Urinary bladder (tissue), 4 donors: ENCODE measurements at places on chromosomes 6 and 20. TPM values are rescaled to one million over a fixed set of nuclear protein-coding genes. Genes with fewer than 3 reads are reported as not detected.
A peak's percentile ranks its signal among the peaks of the same experiment; 100 is the strongest.

DNA sequence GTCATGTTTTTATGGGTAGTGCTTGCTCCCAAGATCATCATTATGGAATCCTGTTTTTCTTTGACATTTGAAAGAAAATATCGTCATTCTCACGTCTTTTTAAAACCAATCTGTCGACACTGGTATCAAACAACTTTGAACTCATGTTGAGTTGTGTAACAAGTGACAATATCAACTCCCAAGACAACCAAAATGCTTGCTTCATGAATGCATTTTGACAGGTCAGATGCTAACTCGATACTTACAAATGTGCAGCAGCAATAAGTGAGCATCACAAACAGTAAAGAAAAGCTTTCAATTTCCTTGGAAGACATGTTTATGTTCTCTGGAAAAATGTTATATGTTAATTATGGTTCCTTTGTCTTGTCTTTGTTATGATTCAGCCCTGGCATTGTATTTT lies 125.9 kb downstream of the EPHA7 start:
- DNase-seq: no peak

GRCh38 chr6:43966853-43967718 lies 160.2 kb downstream of the MRPL14 start:
- no peak for DNase-seq

GRCh38 chr20:36307412-36308325 lies 1.5 kb downstream of the DLGAP4 start:
- DNase-seq: no peak

DNA sequence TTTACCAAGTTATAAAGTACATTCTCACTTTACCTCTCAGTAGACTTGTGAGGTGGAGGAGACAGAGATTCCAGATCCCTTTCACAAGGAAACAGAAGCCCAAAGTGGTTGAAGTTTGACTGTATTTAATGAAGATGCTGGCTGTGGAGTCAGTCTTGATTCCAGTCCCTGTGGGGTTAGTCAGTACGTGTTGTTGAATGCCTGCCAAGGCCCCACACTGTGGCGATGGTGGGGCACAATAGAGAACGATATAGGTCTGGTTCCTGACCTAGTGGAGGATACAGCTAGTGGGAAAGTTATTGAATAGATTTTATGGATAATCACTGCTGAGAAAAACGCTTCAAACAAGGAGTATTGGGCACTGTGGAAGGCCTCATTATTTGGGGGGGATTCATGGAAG lies 71.4 kb downstream of the LRRC1 start:
- DNase-seq: no peak

DNA sequence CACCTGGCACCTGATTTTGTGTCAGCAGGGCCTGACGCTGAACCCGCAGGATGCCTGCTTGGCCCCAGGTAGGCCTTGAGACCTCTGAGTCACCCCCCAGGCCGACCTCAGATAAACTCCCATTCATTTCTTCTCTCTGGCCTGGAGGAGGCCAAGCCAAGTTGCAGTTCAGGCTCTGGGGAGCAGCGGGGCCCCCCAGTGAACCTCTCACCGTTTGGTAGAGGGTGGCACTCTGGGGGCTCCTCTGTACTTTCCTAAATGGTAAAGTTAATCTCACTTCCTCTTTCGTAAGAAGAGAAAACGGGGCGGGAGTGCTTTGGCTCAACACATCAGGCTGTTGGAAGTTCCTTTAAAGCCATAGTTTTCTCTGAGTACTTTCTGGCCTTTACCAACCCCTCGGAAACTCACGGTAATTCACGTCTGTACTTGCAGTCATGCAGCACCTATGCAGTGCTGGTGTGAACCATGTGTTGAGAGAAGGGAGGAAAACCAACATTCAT lies 2.8 kb downstream of the SIRPA start:
- no peak for DNase-seq

CCM2L gene
- 9.3 TPM for polyA plus RNA-seq

ZNF311 gene
- polyA plus RNA-seq: 1.3 TPM

SLC12A5 gene
- polyA plus RNA-seq: 1.5 TPM

GRCh38 chr6:68975064-68975463 lies 340.0 kb downstream of the ADGRB3 start:
- DNase-seq: peak; percentile 11

- DNase-seq: no peak
Observed at GRCh38 chr6:21996425-21997118, 300.3 kb downstream of the PRL start.

SEC23B gene
- polyA plus RNA-seq: 15.1 TPM

- no peak for DNase-seq
Observed at GRCh38 chr6:149889326-149889725, 8.6 kb downstream of the RAET1E start.

SEMG1 gene
- not detected for polyA plus RNA-seq

PRDM13 gene
- polyA plus RNA-seq: not detected

ZBTB12 gene
- 10.1 TPM for polyA plus RNA-seq

- no peak for DNase-seq
Observed at GRCh38 chr6:30194797-30195690, 18.2 kb downstream of the TRIM26 start.

- no peak for DNase-seq
Observed at GRCh38 chr6:89927264-89927663, 33.0 kb downstream of the GJA10 start.

MDFI gene
- polyA plus RNA-seq: 20.6 TPM

DNA sequence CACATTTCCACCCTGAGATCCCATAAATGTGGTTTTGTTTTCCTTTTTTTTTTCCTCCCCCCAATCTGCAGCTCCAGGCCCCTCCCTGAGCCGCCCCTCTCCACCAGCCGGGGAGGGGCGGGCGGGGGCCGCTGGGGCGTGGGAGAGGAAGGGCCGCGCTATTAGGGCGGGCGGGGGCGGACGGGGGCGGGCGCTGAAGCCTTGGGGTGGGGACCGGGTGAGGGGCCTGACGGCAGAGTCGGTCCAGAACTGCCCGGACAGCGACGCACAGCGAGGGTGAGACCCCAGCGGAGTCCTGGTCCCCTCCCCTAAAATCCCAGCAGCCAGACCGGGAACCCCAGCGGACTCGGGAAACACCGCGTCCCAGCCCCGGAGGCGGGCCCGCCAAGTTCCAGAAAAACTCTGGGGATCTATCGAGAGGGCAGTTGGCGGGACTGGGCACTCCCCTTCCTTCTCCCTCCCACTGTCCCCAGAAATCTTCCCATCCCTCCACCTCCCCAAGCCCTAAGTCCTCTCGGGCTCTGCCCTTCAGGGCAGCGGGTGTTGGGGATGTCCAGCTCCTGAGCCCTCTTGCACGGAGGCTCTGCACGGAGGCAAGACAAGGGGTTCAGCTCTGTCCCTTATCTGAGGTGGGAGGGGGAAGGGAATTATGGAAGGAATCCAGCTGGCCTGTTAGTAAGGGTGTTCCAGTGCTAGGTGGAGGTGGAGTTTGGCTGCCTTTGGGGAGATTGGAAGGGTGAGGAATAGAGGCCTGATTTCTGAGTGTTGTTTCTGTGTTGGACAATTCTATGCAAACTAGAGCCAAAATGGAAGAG lies at the start of gene PRICKLE4:
TSS of gene PRICKLE4 (plus strand) at position 232 of the 815 bp plus-strand sequence. CDS start 2,692 bp downstream, outside the sequence.
- no peak for DNase-seq
